ENCODE measurements at places on chromosomes 2 and 18.
A peak's percentile ranks its signal among the peaks of the same experiment; 100 is the strongest.

GRCh38 chr18:34866310-34866709 is 156.2 kb downstream of the DTNA start:
- DNase-seq = no peak

DNA sequence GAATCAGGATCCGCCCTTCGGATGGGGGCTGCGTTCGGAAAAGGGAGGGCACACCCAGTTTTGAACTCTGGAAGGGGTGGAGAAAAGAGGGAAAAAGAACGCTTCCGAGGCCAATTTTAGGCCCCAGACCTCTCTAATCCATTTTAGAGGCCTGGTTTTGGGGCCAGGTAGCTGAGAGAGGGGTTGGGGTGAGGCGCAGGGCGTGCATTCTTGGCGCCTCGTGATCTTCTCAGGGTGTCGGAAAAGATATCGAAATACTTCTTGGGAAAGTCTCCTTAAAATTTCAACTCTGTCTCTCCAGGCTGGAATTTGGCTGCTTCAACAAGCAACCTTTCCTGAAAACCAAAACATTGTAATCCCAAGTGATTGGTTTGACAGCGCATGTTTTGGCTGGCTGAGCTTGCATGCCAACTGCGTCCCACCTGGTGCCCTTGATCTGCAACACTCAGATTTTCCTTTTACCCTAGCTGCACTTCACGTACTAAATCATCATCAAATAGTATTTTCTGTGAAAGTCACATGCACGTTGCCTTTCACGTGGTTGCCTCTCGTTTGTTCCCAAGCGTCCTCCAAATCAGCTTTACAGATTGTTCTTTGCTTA is 864 bp upstream of the XPO1 start:
- peak; percentile 68 for DNase-seq

GRCh38 chr2:180933332-180933731 is 47.1 kb upstream of the UBE2E3 start:
- no peak for DNase-seq

DNA sequence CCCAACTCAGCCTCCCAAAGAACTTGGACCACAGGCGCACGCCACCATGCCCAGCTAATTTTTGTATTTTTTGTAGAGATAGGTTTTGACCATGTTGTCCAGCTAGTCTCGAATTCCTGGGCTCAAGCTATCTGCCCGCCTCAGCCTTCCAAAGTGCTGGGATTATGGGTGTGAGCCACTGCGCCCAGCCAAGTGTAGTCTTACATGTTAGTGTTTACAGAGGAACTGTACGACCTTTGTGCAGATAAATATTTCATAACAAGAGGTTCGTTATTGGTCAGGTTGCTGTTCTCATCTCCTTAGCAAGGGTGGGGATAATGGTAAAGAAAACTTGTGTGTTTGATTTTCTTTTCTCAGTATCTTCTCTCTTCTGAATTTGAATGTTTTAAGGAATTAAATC is 46.5 kb downstream of the RALBP1 start:
- no peak for DNase-seq

DNA sequence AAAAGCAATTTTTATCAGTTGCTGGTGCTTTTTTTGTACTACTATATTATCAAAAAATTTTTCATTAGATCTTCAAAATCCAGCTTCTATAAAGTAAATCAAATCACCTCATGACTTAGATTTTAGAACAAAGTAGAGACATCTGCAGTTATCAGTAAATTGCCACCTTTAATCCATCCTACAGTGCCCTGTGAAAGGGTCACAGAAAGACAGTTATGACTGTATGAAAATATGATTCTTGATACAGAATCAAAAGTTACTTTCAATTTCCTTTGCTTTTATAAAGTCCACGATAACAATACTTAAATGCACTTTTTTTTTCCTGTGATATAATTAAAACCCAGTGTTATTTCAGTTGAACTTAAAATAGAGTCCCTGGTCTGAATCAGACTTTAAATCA is 61.4 kb downstream of the PRPF40A start:
- DNase-seq = no peak

DNA sequence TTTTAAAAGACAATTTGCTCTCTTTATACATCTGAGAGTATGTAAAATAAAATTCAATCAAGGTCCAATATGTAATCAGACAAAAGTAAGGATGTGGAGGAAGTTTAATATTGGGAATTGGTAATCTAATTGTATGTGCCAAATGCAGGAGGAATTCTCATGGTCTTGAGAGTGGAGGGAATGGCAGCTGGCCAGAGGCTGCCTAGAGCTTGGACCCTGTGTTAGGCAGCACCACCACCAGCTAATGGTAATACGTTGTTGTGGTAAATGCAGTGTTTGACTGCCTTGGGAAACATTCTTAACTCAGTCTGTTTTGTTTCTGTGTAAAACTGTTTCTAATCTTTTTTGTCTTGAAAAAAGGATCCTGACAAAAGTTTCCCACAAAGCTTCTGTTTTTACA is 30.0 kb downstream of the GALNT1 start:
- DNase-seq = no peak

GRCh38 chr2:237281836-237282306 is 132.1 kb downstream of the COL6A3 start:
- no peak for DNase-seq

GRCh38 chr2:218679119-218679518 is 7.2 kb downstream of the STK36 start:
- no peak for DNase-seq

DNA sequence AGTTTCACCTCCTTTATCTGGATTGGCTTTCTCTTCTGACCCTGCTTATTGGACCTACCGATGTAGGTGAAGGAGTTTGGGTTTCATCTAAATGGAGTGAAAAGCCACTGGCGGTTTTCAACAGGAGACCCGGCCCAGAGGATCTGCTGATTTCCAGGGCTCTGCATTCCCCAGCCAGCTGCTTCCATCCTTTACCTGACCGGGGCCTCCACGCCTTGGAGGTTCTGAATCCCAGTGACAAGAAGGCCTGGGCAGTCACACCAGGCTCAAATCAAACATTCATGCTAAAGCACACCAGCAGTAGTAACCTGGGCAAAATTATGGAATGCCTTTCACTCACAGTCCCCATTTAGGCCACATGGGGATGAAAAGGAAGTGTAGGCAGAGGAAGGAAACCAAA is 30.0 kb upstream of the RTTN start:
- no peak for DNase-seq

GRCh38 chr2:123438251-123438650 is 586.8 kb upstream of the CNTNAP5 start:
- DNase-seq = no peak

- no peak for DNase-seq
These were observed 148.6 kb downstream of the HAUS1 start for GRCh38 chr18:46252759-46253158.

DNA sequence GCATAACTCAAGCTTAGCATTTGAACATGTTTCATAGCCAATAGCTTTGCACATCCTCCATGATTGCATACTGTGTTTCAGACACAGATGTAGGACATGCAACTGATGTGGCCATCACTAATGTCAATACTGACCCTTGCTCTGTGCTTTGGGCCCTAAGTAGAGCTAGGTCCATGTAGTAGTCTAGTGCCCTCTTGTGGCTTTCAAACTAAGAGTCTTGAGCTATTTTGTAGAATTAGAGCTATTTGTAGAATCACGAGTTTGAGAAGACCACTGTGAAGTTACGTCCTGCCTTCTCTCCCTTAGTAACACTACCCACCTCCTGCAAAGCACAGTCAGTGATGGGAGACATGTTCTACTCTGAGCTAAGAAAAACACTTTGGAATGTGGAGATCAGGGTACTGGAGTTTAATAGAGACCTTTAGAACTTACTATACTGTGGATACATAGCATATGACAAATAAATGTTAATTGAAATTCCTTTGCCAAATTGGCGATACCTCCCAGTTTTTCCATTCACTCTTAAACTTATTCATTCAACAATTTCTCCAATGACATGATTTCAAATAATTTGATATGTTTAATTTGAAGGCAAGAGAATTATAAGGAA is 306.5 kb upstream of the TNP1 start:
- no peak for DNase-seq

DNA sequence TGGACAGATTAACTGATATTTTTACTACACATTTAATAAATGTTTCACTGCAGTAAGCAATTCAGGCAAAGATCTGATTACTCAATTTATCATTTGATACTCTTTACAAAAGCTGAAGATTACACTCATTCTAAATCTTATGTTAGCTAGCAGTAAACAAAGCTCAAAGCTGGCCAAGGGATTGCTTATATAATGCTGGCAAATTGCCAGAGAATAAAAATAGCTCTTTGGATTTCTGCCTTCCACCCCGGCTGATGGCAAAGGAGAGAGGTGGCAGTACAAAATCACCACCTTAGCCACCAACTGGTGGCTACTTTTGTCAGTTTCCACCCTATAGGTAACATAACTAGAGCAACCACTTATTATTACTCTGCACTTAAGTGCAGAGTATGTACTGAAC is 320.5 kb downstream of the FSIP2 start:
- no peak for DNase-seq

DNA sequence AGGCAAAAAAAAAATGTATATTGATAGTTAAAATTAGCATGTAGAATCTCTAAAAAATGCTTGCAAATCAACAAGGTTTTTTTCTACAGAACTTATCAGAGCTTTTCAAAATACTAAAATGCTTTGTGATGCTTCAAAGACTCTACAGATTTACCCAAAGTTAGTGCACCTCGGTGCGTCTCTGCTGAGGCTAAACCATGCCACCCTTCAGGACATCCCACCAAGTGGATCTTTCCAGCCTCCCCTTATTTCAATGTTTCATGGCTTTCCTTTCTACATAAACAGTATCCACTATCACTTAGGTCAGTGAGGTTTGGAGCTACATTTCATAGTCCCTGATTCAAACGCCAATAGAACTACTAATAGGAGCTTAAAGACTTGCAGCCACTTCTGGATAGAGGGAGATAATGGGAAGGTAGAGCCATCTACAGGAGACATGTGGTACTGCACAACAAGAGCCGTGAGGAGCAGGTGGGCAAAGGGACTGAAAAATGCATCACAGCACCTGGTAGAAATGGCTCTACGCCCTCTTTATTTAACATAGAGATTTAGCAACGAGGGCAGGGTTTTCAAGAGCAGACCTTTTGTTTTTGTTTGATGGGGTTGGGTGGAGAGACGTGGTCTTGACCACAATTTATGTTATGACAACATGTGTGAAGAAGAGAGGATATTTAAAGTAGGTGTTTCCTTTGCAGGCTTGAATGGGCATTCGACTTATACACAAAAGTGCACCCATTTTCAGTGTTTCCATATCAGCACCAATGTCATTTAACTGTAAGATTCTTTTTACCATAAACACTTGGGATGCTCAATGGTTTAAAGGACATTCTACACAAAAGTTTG is 56.1 kb upstream of the SLC35G4 start:
- DNase-seq = no peak

Measured in activated CD8-positive, alpha-beta memory T cell treated with anti-CD3 and anti-CD28 coated beads, Interleukin-2, amount 10 ng/mL, durations not matched to agents 7 days and 5 days (primary cell).